D721Med (cell line): ENCODE measurements at places on chromosomes 2 and 18.

DNA sequence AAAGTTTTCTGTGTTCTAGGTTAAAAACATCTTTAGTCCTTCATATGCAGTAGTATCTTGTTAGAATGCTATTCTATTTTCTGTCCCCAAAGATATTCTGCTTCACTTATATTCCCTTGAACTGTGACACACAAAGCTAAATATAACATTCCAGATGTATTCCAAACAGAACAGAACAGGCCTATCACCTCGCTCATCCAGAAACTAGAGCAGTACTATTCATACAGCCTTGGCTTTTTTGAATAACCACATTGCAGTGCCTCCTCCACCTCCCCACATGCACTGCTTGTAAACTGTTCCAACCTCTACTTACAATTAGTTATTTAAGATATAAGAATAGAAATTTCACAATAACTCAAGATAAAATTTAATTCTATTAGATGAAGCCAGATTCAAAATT, 196.8 kb downstream of the EXOC6B start:
- no peak for DNase-seq

DNA sequence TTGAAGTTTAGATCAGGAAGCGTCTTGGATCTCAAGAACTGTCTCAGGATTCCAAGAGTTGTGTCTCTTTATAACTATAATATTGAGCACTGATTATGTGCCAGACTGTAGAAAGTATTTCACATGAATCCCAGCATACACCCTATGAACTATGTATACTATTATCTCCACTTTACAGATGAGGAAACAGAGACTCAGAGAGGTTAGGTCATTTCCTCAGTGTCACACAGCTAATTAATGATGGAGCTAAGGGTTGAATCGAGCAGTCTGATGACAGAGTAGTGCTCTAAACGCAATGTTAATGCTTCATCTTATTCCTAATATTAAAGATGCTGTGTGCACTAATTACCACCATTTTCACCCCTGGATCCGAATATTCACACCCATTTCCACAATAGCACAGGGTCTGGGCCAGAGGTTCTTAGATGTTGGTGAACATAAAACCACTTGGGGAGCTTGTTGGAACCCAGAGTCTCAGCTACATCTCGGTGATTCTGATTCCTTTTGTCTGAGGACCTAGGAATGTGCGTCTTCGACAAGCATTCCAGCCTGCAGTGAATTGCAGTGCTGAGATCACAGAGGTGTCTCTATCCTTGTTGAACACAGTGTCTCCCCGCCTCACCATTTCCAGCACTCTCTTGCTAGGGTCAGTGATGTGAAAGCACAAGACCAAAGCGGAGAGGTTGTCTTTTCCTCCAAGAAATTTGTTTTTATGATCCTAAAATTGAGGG, 213.8 kb downstream of the SP3 start:
- no peak for DNase-seq

GRCh38 chr2:149068225-149068995, 29.9 kb downstream of the LYPD6B start:
- no peak for DNase-seq

DNA sequence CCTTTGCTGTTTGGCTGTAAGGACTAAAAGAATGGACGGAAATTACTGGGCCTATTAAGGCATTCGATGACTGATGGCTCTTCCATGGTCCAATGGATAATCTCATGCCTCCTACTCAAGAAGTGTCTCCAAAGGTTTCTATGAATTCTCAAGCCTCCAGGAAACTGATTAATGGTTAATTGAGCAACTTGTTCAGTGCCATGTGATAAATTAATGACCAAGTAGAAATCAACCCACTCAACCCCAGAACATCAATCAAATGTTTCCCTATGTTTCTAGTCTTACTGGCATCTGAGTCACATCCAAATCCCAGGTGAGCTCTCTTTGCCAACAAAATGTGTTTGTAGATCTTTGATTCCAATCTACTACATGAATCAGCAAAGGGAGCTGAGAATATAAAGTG, 103.6 kb downstream of the NXPH2 start:
- no peak for DNase-seq

DNA sequence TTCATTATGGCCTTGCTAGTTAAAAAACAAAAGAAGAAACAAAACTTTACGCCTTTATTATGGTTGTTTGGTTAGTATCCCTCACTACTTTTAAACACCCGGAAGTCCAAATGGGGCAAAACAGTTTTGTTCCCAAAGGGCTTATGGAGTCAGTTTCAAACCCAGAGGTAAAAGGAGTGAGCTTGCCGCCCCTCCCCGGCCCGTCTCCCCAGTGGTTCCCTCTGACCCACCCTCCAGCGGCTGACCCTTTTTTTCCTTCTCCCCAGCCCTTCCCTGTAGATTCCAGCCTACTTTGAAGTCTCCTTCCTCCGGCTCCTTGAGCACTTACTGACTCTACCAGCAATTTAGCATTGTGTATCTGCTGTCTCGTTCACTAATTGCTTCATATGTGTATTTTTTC, 209.2 kb downstream of the ICOS start:
- DNase-seq, result no peak

- no peak for DNase-seq
These were observed 287.9 kb upstream of the PKDCC start for GRCh38 chr2:41759880-41760279.

GRCh38 chr2:61536180-61536571, 2.0 kb downstream of the XPO1 start:
- no peak for DNase-seq

DNA sequence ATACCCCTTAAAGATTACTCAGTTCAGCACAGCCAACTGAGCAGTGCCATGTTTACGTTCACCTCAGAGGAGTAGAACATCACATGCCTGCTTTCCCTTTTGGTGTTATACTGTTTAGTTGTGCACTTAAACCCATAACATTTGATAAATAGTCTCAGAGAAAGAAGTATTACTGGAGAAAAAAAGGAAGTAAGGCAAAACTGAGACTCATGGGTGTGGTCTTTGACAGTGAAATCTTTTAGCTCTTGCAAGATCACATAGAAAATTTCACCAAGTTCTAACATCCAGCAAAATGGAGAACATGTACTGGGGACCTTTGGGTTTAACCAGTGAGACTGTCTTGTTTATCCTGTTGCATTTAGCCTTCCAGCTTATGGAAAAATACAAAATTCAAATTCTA, 5.6 kb downstream of the TANK start:
- no peak for DNase-seq

GRCh38 chr2:38551746-38552145, 51.0 kb downstream of the HNRNPLL start:
- DNase-seq, result no peak
